ENCODE measurements at places on chromosomes 11 and 22.

- no peak for DNase-seq
Observed at GRCh38 chr11:103016031-103016430, 60.5 kb upstream of the MMP13 start.

DNA sequence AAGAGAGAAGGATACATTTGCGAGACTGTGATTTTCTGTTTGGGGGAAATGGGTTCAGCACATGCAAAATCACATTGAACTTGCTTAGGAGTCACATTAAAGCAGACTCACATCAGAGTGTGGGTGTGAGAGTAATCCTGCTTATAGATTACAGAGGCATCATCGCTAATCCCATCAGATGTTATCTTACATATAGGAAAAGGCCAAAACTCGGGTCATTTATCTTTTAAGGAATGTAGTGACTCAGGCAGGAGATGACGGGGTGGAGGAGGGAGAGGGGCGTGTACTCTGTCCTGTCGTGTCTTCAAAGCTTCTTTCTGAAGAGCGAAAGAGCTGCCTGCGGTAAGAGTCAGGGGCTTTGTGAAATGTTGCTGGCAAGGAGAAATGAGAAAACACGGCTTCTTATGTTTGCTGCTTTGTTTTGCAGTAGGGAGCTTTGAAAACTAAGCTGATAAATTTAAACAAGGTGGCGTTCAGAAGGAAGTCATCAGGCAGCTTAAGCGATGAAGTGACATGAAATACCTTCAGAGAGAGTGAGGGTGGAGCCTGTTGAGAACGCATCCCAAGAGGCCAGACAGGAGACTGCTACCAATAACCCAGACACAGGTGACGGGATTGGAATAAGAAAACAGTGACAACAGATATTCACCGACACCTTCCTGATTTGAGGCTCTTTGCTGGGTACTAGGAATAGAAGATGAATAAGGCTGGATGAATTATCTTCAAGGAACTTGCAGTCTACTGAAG, 2.2 kb upstream of the C11orf16 start:
- no peak for DNase-seq

GRCh38 chr11:94212898-94213297, 84.3 kb downstream of the PANX1 start:
- DNase-seq = no peak

DNA sequence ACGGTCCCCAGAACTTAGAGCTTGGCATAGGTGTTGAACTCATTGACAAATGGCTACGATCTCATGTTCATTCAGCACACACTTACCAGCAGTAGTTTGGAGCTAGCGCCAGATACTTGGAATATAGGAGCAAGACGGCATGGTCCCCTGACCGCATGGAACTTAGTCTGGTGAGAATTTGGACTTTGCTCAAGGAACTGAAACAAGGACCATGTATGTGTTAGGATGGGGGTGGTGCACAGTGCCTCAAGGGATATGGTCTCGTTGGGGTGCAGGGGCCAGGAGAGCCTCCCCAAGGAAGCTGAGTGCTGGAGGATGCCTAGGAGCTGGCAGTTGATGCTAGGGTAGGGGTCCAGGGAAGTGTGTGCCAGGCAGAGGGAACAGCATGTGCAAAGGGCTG, 119.2 kb downstream of the KIAA1671 start:
- DNase-seq = no peak

- peak; percentile 59 for DNase-seq
Observed at GRCh38 chr22:37267135-37267587, 15.1 kb upstream of the CYTH4 start.

GRCh38 chr11:39932966-39933365, 1526.5 kb downstream of the LRRC4C start:
- DNase-seq = no peak

GRCh38 chr11:92227230-92227814, 2.7 kb downstream of the FAT3 start:
- DNase-seq = no peak

DNA sequence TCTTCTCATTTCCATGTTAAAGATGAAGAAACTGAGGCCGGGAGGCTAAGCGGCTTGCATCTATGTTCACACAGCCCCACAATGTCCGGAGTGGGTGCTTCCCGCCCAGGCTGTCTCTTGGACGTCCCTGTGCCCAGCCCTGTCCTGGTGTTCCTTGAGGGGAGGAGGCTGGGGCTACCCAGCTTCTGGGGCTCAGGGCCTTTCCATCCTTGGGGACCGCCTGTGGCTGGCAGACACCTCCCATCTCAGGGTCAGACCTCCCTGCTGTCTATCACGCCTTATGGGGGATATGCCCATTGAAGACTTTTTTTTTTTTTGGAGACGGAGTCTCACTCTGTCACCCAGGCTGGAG, 95.5 kb downstream of the WNT7B start:
- DNase-seq = no peak

DNA sequence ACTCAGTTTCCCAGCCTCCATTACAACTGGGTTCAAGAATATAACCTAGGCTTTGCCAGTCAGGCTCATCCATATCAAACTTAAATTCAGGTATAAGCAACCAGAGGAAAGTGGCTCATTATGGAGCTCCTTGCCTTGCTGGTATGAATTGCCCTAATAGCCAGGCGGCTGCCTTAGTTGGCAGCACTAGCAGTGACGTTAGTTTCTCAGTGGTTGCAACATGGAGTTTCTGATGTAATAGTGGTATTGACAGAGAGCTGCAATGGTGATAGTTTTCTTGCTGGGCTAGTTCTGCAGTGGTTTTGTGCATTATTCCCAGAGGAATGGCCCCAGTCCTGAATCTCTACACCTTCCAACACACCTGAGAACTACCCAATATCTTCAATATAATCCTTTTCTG, 3.8 kb upstream of the TMEM123 start:
- DNase-seq = no peak

GRCh38 chr11:818396-819128, at the start of gene PNPLA2:
TSS of gene PNPLA2 (plus strand) at chr11:818914. CDS start at chr11:819719, 805 bp downstream.
- no peak for DNase-seq

GRCh38 chr11:61290905-61291690, 4.0 kb downstream of the VWCE start:
- DNase-seq = no peak

DNA sequence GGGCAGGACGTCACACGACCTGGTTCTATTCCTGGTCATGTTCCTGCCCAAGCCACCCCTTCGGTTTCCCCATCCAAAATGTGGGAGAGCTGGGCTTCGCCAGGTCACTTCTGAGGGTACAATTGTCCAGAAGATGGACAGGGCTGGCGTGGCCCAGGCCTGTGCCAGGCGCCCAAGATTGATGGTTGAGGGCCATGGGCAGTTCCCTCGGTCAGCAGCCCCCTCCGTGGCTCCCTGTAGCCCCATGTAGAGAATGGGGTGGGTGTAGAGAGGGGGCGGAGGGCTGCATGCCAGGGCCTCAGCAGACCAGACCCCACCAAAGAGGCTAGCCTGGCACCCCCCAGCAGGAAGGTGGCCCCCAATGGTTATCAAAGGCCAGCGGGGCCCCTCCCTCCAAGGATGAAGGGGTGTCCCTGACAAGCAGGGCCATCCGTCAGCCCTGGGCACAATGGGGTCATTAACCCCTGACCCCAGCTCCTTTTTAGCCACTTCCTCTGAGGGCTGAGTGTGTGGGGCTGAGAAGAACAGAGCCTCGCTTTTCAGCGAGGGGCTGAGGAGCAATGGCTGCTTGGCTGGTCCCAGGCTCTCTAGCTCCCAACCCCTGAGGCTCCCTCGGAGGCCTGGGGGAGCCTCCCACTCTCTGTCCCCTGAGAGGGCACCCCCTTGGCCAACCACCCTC, 11.0 kb upstream of the PICK1 start:
- DNase-seq = no peak

- DNase-seq = no peak
Observed at GRCh38 chr22:23847991-23848864, 9.4 kb upstream of the DERL3 start.

- DNase-seq = peak; percentile 99
Observed at GRCh38 chr11:68459886-68460740, 439 bp upstream of the PPP6R3 start.

DNA sequence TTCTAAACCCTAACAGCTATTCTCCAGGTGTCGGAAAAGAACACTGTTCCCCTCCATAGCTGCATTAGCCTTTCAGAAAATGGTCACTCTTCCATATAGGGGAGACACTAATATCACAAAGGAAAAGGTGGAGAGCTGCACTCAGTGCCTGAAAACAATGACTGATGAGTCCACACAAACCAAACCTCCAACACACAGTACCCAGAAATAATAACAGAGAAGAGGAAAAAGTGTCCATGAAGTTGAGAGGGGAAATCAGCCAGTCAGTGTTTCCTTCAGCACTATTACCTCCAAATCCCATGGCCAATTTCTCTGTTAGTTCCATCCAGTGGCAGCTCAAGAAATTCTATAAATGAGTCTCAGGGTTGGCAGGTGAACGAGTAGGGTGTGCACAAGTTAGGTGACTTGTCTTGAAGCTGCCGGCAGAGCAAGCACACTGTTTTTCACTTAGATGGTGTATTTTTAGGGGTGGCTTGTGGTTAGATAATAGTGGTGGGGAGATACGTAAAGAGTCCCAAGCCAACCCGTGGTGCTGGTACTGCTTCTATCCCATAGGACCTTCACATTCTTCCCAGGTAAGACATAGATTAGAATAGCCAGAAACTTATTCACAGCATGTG, 84.5 kb upstream of the CHRM4 start:
- no peak for DNase-seq

DNA sequence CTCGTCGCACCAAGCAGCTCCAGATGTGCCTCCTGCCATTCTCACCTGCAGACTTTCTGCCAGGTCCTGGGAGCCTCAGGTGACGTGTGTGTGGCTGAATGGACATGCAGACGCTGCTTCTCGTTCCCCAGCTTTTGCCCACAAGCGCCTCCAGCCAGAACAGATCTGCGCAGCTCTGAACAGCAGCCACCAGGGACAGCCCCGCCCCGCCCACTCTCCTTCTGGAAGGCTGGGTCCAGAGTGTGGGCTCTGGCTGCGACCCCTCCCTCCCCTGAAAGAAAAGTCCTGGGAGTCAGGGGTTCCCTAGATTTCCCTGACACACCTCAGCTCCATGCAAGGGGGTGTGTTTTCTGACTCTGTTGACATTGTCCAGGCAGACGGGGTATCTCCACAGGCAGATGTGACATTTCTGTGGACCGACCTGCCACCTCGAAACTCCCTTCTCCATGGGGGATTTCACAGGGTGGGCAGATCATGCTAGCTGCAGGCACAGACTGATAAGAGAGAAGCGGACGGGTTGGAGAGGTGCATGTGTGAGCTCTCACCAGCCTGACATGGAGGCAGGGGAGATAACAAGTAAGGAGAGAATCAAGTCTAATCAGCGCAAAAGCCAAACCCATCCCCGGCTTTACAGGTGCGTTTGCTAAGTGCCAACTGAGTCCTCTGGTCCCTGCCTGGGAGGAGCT, 19.8 kb downstream of the SLCO2B1 start:
- DNase-seq = no peak

DNA sequence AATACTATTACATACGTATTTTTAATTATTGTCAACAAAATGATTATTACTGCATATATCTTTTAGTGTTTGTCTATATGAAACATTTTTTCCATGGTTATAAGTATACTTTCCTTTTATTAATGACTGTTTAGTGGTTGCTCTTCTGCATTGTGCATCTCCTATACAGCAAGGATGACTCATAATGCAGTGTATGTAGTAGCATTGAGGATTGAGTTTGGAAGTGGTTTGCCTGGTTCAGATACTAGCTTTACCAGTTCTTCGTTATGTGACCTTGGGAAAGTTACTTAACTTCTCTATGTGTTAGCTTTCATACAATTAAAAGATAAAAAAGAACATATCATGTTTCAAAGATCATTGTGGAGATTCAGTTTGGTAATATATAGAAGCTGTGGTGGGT, 44.1 kb downstream of the CHORDC1 start:
- DNase-seq = no peak

DNA sequence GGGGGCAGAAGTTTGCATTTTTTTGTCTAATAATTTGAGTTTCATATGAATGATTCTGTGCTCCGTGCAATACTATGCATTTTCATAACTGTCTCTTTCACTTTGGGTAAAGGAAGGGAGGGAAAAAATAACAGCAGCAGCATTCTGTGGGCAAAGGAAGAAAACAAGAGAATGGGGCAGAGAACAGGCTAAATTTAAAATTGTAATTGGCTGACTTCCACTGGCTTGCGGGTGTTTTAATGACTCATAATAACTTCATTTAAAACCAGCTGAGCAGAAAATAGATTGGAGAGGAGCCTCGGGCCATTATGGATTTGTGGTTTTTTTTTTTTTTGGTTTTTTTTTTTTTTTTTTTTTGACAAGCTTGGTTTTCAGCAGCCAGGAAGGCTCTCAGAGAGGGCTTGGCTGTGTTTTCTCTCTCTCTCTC, 107.4 kb downstream of the ZBTB16 start:
- peak; percentile 68 for DNase-seq

DNA sequence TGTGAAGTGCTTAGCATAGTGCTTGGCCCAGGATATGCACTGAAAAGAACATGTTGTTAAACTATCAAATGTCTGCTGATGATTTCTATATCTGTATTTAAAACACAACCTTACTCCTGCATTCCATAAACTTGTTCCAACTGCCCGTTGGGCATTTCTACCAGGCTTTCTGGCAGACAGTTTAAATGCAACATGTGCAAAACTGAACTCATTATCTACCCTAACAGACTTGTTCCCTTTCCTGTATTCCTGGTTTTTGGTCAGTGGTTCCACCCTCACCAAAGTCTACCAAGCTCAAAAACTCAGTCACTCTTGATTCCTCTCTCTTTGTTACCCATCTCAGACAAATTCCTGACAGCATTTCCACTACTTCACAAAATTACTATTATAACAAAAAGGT, 6.5 kb upstream of the RAB38 start:
- no peak for DNase-seq

GRCh38 chr22:32389685-32390084, 22.4 kb downstream of the RTCB start:
- no peak for DNase-seq

DNA sequence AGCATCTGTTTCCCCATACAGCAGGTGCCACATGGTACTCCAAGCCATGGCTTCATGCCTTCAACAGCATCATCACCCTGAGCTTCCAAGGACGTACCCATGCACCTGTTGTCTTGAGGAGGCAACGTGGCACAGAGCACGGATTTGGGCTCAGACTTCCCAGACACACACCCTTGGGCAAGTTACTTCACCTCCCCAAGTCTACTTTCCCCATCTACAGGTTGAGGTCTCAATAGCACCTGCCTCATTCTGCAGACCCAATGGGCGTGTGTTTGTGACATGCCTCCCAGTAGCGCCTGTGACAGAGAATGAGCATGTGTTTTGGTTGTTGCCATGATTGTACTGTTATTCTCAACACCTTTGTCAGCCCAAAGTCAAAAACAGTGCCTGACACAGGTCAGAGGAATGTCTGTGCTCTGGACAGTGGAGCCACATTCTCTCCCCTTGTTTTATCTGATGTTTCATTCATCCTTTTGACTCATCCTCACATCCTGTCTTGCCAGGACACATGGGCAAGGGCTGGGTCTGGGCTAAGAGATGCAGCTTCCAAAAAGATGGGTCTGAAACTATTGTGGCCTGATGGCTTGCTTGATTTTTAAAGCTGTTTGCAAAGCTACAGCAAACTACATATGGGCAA, 53.4 kb upstream of the CCND1 start:
- no peak for DNase-seq

DNA sequence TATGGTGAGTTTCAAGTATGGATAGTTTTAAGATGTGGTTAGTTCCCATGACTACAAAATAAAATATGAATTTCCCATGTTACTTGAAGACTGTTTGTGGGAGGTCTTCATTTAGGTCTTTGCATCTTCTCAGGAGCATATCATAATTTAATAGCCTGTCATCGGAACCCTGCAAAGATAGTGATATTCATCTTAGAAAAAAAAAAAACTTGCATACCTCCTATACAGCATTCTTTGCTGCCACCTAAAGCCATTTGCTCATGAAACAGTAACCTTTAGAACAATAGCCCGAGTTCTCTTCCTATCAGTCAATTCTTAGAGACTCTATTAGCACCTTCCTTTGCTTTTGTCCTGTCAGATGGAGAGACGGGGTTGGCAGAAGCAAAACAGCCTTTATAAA, 75.3 kb downstream of the ARFGAP2 start:
- DNase-seq = no peak

All from NCI-H1436 (cell line).